ENCODE measurements at places on chromosomes 7 and 10.

- DNase-seq = no peak
Measured at GRCh38 chr7:19016140-19016539, 101.3 kb downstream of the TWIST1 start.

DNA sequence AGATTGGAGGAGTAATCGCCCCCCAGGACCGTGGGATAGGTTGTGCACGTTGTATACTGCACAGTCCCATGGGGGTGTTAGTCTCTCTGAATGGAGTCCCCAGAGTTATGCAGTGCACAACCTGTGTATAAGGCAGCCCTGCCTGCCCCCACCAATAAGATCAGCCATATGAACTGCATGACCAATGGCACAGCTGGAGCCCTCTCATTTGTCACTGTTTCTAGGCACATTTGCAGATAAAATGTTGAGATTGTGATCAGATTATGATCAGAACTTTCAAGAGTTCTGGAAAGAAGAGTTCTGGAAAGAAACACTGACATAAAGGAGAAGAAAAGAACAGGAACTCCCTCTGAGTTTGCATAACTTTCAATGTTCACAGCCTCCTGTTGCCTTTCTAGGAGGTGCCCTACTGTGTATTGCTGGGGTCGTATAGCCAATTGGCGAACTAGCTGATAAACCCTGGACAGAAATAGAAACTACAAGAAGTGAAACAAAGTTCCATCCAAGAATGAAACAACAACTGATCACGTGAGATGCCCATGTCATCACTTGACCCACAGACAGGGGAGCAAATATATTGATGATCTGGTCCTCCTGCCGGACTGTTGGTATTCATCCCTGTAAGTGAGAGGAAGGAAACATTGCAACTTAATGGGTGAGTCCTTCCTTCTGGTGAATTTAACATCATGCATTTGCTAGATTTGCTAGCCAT, 49.6 kb upstream of the TOMM7 start:
- no peak for DNase-seq

DNA sequence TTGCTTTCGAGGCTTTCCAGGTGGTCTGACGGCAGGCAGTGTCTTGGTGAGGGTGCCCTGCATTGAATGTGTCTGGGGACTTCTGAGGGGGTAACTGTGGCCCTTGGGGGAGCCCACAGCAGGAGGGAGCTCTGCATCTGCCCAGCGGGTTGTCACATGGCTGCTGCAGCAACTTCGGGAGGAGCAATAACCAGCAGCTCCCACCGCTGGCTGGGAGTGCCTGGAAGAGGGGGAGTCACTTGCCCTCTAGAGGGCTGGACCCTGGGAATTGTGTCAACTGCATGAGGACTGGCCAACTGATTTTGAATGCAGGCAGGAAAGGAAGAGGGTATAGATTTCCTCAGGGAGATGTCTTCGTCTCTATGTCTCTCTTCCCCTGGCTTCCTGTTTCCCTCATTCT, 26.4 kb downstream of the C10orf120 start:
- no peak for DNase-seq

DNA sequence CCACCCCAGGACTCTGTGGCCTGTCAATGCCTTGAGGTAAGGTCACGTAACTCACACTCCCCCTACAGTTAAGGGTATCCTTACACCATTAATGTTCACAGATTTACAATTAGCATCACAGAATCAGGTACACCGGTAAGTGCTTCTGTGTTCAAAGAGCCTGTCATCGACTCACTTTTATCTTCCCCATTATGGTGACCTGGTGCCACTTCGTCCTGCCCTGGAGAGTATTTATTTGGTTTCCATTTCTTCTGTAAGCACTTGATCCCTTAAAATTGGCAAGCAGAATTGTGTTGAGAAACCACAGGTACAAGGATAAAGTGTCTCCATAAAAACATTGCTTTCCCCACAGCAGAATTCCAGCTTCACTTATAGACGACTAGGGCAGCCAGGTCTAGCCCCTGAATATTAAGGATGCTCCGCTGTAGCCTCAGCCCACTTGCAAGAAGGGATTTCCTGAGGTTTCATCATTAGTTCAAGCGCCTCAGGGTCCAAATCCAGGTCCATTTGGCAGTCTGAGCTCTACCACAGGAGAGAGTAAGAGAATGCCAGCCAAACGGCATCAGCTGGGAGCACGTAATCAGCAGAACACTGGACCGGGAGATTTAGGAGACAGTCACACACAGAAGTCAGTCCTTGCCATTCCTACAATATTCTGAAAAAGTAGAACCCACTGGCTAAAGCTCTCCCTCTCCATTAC, 10.1 kb downstream of the ATXN7L1 start:
- DNase-seq = no peak

Data from activated T-helper 9 cell treated with anti-CD3 and anti-CD28 coated beads, Interleukin-2, amount 50 U/mL, for 16 hours (primary cell).